ENCODE measurements at places on chromosomes 5 and 9.

GRCh38 chr5:90347462-90347861, 62.1 kb downstream of the CETN3 start:
- no peak for DNase-seq

DNA sequence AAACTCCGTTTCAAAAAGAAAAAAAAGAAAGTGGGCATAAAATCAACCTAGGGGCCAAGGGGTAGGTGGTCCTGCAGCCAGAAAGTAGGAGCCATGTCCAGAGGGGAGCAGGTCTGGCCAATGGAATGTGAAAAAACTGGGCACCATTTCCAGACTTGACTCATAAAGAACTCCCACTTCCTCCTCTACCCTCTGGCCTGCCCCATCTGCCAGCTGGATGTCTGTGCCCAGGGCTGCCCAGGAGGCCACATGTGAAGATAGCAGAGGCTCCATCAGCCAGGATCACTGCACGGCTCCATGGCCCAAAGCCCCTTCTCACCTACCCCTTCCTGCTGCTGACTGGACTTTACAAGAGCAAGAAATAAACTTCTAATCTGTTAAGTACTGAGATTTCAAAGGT, 42.1 kb upstream of the EEIG1 start:
- DNase-seq = no peak

- DNase-seq = peak; percentile 22
These were observed 434.7 kb upstream of the DMAC1 start for GRCh38 chr9:8234316-8234715.

DNA sequence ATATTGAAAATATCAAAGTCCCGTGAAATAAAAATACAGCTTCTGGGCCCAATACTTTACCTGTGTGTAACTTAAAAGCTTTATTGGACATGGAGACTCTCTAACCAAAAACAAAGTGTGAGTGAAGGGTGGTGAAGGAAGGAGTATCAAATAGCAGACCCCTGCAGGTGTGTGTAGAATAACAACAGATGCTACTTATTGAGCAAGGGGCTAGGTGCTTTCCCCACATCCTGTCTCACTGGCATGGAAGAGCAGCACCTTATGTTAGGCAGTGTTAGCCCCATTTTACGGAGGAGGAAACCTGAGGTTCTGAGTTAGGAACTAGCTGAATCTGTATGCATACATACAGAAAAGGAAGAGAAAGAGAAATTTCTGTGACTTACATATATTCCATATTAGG, 21.8 kb downstream of the SLIT3 start:
- no peak for DNase-seq

- DNase-seq = no peak
These were observed 211.0 kb downstream of the OSTF1 start for GRCh38 chr9:75299324-75299723.

- DNase-seq = no peak
These were observed 210.3 kb downstream of the CDK5RAP2 start for GRCh38 chr9:120369608-120370220.

GRCh38 chr9:121299467-121300282, 31.7 kb downstream of the GSN start:
- DNase-seq = no peak

DNA sequence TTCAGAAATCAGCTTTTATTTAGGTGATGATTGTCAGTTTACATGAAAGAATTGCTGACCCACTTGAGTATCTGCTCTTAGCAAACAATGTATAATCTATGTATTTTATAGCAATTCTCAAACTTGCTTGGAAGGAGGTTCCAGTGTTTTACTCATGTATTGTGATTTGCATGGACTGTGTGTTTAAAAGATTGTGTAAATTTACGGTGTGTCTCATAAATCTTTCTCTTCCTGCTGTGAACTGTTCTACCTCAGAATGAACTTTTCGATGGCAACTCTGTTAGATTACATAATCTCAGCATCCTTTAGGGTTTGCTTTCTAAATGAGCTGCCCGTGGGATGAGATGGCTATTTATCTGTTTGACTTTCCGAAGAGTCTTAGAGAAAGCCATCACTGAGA, 122.5 kb downstream of the MEF2C start:
- DNase-seq = no peak

- no peak for DNase-seq
These were observed 78.1 kb downstream of the RAPGEF1 start for GRCh38 chr9:131661568-131662288.

DNA sequence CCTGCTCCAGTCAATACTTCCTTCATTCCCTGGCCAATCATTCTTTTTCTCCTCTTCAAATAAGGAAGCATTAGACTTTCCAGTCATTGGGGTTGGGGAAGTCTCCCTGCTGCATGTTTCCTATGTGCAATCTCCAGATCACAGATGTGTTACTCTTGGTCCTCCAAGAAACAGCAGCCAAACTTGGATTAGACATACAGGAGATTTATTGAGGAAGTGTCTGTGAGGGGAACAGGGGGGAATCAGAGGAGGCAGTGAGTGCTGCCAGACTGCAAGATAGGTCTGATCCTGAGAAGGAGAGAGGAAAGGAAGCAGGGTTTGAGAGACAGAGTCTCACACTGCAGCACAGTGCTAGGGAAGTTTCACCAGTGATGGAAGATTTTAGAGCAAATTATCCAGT, 40.6 kb upstream of the SLIT3 start:
- DNase-seq = no peak

DNA sequence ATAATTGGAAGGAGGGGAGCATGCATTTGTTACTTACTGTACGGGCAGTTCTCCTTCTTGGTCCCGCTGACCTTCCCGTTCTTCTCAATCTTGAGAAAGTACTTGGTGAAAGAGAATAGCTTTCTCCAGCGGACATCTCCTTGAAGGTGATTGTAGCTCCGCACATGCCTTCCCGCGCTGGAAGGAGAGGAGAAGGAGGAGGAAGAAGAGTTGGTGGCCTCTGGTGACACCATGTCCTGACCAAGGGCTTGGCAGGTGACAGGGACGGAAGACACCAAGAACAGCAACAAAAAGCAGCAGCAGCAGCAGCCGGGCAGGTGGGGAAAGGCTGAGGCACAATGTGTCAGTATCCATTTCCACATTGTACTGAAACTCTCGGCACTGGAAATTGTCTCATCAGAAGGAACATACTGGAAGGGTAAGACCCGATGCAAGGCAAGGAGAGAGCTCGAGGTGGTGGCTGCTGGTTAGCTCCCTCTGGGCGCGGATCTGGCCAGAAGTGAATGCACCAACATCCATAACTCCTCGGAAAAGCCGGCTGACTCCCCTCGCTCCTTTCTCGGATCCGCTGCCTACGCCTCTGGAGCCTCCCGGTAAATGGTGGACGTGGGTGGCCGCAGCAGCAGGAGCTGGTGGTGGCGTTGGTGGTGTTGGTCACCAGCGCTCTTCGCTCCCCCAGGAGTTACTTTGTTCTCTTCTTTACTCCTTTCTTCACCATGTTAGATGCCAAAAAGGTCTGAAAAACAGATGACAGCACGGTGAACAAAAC, 715 bp downstream of the FGF10 start:
- DNase-seq = no peak

DNA sequence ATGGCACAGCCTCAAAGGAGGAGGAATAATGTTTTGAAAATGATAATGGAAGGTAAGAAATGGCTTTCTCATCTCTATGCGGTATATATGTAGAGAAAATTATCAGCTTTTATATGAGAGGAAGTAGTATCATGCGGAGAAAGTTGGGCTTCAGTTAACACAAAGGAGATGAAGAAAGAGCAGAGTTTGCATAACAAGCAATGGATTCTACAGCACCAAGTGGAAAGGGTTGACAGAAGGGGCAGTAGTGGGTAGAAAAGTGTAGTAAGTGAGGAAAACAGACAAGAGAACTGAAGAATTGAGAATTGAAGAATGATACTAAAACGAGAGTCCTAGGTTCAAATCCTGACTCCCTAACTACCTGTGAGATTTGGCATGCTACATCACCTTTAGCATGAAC, 51.0 kb downstream of the GNG10 start:
- DNase-seq = peak; percentile 7

DNA sequence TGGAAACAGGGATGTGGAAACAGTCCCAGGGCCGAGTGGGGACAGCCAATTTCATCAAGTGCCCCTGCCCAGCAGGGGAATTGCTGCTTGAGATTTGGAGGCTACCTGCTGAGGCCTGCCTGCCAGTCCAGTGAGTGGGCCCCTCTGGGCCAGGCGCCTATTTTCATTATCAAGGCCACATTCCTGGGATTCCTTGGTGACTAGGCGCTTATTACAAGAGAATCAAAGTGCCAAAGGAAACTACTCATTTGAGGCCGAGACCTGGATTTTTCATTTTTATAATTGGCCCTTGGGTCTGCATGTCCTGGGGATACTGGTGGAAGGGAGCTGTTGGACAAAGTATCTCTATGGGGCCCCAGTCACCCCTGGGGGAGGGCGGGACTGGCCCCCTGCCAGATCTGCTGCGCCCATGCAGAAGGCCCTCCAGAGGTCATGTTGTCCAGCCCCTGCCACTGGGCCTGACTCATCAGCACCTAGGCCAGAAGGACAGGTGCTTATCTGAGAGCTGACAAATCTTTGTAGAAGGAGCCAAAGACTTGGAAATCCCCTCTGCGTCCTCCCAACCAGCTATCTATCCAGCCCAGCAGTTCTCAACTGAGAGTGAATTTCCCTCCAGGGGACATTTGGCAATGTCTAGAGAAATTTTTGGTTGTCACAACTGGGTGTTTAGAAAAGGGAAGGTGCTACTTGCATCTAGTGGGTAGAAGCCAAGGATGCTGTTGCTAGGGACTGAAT, 45.6 kb downstream of the FOXI1 start:
- DNase-seq = no peak

DNA sequence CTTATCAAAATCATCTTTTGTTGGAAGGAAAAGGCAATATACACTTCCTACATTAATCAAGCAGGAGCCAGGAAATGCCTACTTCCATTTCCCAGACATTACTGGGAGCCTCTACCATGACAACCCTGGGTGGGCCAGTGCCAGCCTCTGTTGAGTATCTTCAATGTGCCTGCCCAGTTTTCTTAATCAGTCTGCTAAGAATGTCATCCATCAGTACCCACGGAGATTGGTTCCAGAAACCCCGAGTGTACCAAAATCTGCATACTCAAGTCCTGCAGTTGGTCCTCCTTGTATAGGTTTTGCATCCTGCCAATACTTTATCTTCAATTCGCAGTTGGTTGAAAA, 82.4 kb downstream of the MARCHF3 start:
- no peak for DNase-seq

- no peak for DNase-seq
These were observed 150.7 kb downstream of the CMYA5 start for GRCh38 chr5:79840084-79840990.

DNA sequence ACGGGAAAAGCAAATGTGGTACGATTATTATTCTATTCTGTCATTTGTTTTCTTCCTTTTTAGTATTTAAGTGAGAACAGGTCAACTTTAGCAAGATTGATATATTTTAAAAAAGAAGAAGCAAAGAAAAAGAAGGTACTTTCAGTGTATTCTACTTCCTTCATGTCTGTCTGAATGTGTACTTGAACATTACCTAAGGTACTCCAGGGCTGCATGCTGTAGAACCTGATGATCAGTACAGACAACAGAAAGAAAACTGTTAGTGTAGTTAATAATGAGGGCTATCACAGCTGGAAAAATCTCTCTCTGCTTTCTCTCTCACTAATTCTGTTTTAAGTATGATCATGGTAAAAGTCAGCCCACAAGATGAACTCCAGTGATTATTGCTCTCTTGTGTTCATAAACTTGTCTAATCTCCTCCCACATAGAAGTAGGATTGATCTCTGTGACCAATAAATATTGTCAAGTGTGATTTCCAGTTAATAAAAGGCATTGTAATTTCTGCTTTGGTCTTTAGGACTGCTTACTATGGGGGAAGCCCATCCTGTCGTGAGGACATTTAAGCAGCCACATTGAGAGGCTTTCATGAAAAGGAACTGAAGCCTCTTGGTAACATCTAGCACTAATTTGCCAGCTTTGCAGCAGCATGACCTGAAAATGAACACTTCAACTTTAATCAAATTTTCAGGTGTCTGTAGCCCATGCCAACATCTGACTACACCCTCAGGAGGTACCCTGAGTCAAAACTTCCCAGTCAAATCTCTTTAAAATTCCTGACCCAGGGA, 864.0 kb upstream of the ACO1 start:
- DNase-seq = no peak

GRCh38 chr9:100756217-100756616, 178.3 kb downstream of the CAVIN4 start:
- no peak for DNase-seq

DNA sequence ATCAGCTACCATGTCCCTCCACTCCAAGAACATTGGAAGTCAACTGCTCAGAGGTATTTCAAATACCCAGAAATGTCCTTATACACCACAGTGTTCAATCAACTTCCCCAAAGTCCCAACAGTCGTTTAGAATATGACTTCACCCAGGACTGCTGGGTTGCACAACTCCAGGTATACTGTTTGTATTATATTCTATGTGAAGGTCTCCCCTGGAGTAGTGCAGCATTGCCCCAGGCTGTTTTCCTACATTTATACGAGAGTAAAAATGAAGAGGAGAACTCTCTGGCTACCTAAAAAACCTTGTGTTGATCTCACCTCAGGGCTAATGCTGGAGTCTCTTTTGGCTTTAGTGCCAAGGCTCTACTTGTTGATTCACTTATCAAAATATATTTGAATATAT, 183.6 kb upstream of the MAP3K1 start:
- DNase-seq = no peak

GRCh38 chr5:69202497-69202896, 13.1 kb downstream of the CENPH start:
- DNase-seq = no peak

GRCh38 chr9:127437497-127438264, 13.5 kb downstream of the ZNF79 start:
- no peak for DNase-seq

DNA sequence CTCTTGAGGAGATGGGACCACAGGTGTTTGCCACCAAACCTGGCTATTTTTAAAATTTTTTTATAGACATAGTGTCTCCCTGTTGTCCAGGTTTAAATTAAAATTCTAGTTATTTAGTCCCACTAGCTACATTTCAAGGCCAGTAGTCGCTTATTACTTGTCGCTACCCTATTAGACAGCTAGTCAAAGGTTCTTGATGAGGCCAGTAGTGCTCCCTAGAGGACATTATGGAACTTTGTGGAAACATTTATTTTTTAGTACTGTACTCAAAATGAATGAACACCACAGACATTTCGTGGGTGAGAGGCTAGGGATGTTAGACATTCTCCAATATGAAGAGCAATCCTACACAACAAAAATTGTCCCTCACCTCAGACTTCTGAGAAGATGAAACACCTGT, 14.4 kb upstream of the GRXCR2 start:
- DNase-seq = no peak

GRCh38 chr5:135332519-135333150, 66.4 kb downstream of the MACROH2A1 start:
- DNase-seq = no peak

GRCh38 chr5:124644138-124644537, 102.3 kb downstream of the ZNF608 start:
- DNase-seq = no peak

- peak; percentile 77 for DNase-seq
These were observed 20.3 kb downstream of the CCDC187 start for GRCh38 chr9:136283291-136284235.

DNA sequence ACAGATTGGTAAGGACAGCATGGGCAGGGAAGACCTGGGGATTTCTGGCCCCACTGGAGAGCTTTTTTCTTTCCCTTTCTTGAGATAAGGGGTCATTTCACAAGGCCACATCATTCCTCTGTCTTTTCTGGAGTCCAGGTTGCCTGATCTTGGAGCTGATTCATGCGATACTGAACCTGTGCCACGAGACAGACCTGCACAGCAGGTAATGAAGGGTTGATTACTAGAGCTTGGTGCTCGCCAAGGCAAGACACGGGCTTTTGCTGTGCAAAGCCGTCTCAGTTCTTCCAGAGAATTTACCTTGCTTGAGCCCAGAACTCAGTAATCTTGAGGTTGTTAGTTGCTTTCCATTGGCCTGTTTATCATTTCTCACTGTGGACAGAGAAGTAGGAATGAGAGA, 39.2 kb downstream of the NUP188 start:
- no peak for DNase-seq

GRCh38 chr5:179612577-179613459, 10.7 kb downstream of the HNRNPH1 start:
- DNase-seq = no peak

Measured in iPS DF 6.9 (cell line).